ENCODE measurements at places on chromosomes 5 and 9.

DNA sequence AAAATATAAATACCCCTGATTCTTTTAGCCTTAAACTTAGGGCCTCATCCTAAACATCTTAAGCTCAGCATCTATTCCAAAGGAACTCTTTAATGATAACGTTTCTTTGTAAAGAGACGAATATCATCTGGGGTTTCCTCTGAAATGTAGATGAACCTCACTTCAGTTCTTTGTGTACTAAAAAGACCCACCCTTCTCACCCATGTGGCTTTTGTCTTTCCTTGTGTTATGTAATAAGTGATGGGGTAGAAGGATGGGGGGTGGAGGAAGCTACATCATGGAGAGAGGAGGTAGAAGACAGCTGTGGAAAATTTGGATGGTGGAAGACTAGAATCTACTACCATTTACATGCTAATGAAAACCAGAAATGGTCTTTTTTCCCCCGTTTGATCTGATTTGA, 111.0 kb downstream of the NDUFS4 start:
- no peak for DNase-seq

DNA sequence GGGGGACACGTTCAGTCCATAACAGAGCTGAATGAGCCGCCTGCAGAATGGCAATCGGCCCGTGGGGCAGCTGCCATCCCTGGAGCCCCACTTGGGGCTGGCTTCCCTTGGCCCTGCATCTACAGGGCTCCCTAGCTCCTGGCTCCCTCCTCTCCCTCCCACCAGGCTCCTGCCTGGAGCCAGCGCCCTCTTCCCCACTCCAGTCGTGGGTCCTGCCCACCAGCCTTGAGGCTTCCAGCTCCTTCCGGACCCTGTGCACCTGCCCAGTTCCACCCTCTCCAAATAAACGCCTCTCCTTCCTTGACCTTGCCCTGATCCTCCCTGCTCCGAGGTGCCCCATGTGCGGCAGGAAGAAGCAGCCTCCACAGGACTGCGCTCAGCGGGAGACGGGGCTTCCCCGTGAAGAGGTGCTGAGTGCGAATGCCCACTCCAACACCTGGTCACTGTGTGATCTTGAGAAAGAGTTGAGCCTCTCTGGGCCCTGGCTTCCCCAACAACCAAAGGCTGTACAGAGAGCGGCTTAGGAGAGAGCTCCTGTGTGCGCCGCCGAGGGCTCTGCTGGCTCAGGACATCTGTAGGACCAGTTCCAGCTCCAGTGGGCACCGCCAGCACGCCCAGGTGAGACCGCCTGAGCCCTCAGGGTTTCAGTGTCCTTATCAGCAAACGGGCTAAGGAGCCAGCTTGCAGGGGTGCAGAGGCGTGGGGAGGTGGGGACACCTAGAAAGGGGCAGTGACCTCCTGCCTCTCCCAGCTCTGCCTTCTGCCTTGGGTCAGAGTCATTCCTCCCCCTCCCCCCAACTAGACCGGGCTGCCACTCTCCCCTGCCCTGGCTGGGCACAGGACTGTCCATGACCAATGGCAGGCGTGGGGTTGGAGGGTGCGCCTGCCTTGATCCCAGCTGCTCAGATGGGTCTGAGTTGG, 12.1 kb downstream of the C9orf50 start:
- no peak for DNase-seq

- DNase-seq, result no peak
Measured at GRCh38 chr5:94928891-94929290, 310.4 kb downstream of the SLF1 start.

DNA sequence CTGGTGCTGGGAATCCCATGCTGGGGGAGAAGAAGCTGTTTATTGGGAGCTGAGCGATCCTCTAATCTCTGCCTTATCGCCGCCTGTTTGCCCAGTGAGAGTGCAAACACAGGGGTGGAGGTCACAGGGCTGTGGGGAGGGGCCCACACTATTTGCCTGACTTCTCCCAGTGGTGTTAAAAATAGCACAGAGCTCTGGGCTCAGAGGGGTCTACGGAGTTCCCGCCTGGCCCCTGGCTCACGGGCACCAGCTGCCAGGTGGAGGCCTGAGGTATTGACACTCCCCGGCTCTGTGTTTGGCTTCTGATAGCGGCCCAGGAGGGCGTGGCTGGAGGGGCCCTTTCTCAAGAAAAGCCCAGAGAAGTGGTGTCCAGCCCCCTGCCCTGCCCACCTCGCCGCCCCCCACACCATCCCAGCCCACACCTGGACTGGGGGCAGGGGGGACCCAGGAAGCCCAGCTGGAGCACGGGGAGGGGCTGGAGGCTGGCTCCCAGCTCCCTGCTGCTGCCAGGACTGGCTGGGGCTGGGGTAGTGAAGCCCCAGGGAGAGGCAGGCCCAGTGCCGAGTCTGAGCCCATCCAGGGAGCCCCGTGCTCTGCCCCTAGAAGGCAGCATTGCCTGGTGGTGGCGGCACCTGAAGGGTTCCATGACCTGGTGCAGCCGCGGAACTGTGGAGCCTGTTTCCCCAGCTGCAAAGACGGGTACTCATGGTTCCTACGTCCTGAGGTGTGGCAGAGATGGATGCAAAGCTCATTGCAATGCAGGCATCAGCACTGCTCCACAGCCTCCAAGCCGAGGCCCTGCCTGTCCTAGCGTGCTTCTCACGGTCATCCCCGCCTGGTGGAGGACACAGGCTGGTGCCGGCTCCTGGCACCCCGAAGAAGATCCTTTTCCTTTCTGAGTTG, 35.7 kb upstream of the EGFL7 start:
- no peak for DNase-seq

DNA sequence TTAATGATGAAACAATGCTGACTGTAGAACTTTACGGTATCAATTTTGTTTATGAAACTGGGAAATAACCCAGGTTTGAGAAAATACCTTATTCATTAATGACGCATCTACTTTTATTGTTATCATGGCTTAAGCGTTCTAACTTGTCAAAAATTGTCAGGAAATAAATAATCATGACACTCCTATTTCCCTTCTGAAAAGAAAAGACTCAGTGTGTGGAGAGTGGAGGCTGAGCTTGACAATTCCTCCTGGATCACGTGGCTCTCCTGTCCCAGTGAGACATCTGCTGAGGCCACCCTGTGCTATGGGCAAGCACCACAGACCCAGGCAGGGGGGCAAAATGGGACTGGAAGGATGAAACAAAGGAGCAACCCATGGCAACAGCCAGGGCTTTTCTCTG, 466.4 kb downstream of the ZNF608 start:
- DNase-seq, result no peak

DNA sequence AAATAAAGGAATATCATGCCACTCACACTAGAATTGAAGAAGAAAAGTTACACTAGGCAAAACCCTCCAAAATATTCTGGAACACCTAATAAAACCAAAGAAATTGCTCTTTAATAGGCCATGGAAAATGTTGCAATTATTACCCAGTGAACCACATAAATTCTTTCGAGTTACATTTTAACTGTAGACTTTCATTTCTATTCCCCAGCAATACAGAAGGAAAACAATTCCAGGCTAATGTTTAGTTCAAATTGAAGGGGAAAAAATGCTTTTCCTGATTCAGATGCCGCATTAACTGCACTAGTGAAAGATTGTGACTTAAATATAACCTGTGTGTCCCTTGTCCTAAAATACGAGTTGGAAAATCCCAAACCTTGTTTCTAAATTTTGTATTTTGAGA, 439.3 kb upstream of the ADAMTS16 start:
- DNase-seq, result no peak

- no peak for DNase-seq
Measured at GRCh38 chr9:113125386-113126035, 25.3 kb upstream of the SLC31A2 start.

DNA sequence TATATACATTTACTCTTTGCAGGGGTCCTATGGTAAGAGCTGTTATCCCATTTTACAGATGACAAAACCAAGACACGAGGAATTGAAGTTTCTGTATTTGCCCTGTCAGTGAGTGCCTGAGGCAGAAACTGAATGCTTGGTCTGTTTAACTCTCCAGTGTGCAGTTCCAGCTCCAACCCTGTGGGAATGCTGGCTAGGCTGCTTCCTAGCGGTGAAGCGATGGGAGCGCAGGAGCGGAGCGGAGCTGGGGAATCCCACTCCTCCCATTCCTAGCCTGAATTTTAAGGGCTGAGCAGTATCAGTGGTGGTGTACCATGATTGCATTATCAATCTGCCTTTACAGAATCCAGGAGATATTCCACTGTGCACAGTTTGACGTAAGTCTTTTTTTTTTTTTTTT, 202.3 kb downstream of the LRRC70 start:
- DNase-seq, result no peak

All from stimulated activated CD8-positive, alpha-beta memory T cell treated with anti-CD3 and anti-CD28 coated beads, Interleukin-7, amount 100 ng/mL, for 1 hour (primary cell).